ENCODE measurements at places on chromosomes 11 and 22. TPM values are rescaled to one million over a fixed set of nuclear protein-coding genes. Genes with fewer than 3 reads are reported as not detected.

DNA sequence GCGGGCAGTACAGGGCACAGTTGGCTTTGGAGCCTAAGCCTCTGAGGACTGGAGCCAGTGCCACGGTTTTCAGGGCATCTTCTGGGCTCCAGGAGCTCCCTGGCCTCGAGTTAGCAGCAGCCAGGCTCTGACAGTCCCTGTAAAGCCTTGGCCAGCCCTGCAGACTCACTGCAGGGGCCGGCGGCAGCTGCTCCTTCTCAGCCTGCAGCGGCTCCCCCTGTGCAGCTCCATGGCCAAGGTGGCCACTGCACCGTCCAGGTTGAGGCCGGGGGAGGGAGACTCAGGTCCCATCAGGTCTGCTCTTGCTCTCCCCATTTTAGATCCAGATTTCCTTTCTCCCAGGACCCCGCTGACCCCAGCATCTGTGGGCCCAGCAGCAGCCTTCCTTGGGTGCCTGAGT lies 1461.1 kb downstream of the BRD1 start:
- DNase-seq, result no peak

DNA sequence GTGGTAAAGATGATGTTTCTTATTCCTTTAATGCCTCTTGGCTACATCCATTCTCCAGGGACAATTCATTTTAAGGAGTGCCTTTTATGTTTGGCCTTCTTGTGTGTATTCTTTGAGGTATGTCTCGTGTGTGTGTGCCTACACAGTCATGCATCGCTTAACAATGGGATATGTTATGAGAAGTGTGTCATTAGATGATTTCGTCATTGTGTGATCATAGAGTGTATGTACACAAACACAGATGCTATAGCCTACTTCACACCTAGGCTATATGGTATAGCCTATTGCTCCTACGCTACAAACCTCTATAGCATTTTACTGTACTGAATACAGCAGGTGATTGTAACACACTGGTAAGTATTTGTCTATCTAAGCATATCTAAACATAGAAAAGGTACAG lies 23.0 kb downstream of the ZNF202 start:
- DNase-seq, result no peak

DNA sequence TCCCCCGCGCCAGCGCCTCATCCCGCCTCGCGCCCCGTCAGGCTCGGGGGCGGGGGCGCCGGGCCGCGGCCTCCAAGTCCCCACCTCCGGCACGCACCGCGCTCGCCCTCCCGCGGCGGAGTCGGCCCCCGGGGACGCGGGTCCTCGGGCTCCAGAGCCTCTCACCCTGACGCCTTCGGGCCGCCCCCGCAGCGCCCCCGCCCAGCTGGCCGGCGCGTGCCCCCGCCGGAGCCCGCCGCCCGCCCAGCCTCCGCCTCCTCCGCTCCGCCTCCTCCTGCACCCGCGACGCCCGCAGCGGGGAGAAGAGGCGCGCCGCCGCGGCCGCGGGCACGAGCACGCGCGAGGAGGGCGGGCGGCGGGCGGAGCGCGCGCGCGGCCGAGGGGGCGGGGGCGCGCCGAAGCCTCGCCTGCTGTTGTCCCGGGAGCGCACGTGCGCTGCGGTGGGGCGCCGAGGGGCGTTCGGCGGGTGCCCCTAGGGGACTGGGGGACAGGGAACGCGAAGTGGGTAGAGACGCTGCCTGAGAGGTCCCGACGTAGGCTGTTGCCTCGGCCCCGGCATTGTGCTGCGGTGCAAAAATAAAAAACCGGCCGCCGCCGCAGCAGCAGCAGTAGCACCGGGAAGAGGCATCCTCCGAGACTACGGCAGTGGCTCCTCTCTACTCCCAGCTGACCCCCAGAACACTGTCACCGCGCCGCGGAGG lies 87.4 kb upstream of the ARHGAP32 start:
- peak; percentile 89 for DNase-seq

GRCh38 chr11:75823415-75823814 lies 8.4 kb downstream of the UVRAG start:
- DNase-seq, result no peak

DNA sequence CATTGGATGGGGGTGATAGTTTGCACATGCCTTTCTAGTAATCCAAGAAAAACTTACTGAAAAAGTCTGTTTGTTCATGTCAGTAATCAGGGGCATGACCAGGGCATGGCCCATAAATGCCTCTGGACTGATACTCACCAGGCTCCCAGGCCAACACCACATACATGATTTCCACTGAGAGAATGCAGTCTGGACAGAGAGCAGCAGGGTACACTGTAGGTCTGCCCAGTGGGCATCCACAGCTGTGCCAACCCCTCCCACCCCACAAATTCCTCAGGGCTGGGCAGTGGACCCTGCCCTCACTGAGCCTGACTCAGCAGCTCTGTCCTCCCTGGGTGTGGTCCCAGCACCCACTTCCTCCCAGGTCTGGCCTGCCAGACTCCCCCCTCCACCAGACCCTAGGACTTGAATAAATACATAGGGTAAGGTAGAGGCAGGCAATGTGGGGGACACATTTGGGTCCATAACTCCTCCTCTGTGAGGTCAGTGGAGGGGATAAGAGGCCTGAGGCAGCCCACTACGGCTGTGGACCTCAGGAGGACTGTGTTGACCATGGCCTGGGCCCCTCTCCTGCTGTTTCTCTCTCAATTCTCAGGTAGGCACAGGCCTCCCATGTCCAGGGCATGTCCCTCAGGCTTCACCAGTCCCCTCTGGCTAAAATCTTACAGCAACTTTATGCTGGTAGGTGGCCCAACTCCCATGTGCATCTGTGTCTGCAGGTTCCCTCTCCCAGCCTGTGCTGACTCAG lies 92.2 kb upstream of the TOP3B start:
- no peak for DNase-seq

- no peak for DNase-seq
Measured at GRCh38 chr11:88377646-88378045, 40.1 kb upstream of the CTSC start.

DNA sequence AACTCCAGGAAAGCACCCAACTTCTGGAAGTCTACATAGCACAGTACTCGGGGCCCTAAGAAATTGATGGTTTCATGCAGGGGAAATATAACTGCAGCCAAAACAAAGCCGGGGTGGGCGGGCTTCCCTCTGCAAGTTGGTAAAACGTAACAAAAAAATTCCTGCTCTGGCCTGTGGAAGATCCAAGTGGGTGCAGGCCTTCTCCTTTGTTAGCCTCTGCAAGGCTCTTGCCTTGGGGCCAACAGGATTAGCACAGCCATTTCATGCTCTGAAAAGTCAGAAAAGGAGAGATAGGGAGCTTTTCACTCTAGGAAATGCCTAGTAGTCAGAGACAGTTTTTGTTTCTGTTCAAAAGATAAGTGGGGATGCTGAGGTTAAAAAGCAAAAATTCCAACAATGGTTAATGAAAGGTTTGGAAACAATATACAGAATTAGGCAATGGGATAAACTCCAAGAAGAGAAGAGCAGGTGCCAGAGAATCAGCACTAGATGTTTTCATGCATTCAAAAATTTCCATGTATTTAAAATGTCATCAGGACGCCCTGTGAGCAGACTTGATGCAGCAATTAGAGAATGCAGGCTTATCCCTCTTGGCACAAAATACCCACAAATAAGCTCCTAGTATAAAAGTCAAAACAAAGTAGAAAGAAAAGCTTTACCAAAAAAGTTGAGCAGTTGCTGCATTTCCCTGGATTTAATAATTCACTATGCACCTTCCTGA lies 72.3 kb upstream of the CHRM4 start:
- no peak for DNase-seq

The LRRC32 gene
- total RNA-seq, result 0.34 TPM

The KCNJ4 gene
- total RNA-seq, result not detected

The OR5AR1 gene
- total RNA-seq, result not detected

The DGCR2 gene
- total RNA-seq, result 38.0 TPM

The PIWIL4 gene
- total RNA-seq, result 1.1 TPM

The CREB3L1 gene
- not detected for total RNA-seq

The FADD gene
- 41.3 TPM for total RNA-seq

Data from activated naive CD8-positive, alpha-beta T cell treated with anti-CD3 and anti-CD28 coated beads, Interleukin-2, amount 10 ng/mL, durations not matched to agents 7 days and 5 days (primary cell).